ENCODE measurements at places on chromosomes 3 and 15.

- no peak for DNase-seq
These were observed 104.5 kb downstream of the NLGN1 start for GRCh38 chr3:173501931-173502489.

GRCh38 chr3:113226491-113226890, 15.1 kb downstream of the BOC start:
- DNase-seq = no peak

GRCh38 chr3:193330555-193331204, 47.9 kb downstream of the ATP13A5 start:
- no peak for DNase-seq

DNA sequence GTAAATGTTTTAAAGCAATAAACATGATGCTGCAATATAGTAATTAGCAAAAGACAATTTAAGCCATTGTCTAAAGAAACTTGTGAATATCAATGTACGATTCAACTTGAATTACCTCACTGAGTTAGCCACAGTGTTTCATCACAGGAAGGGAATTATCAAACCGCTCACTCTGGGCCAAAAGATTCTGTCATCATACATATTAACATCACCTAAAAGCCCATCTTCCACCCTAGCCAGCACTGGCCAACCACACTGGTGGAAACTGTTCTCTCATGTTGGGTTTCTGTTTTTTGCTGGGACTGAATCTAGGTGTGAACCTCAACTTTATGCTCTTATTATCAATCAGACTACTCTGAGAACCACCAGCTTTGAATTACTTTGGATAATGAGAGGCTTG, 497.7 kb upstream of the THBS1 start:
- DNase-seq = no peak

GRCh38 chr3:143848704-143849103, 436 bp upstream of the SLC9A9 start:
- DNase-seq = no peak

GRCh38 chr3:184785890-184786279, 26.1 kb upstream of the VPS8 start:
- DNase-seq = no peak

DNA sequence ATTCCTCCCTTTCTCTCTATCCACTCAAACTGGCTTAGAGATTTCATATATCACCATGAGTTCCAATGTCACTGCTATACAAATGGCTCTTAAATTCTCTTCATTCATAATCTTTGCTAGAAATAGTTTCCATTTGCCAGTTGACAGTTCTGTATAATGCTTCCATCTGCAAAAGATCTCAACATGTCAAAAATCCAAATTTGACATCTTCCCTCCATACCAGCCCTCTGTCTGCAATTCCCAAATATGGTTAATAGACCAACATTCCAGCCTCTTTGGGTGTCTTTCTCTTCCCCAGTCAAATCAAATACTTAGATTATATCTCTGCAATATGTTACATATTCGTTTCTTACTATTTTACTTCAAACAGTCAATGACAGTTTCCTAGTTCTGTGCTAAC, 64.2 kb upstream of the SERPINI2 start:
- no peak for DNase-seq

- DNase-seq = no peak
These were observed 121.4 kb upstream of the PHLDB2 start for GRCh38 chr3:111737706-111738086.

DNA sequence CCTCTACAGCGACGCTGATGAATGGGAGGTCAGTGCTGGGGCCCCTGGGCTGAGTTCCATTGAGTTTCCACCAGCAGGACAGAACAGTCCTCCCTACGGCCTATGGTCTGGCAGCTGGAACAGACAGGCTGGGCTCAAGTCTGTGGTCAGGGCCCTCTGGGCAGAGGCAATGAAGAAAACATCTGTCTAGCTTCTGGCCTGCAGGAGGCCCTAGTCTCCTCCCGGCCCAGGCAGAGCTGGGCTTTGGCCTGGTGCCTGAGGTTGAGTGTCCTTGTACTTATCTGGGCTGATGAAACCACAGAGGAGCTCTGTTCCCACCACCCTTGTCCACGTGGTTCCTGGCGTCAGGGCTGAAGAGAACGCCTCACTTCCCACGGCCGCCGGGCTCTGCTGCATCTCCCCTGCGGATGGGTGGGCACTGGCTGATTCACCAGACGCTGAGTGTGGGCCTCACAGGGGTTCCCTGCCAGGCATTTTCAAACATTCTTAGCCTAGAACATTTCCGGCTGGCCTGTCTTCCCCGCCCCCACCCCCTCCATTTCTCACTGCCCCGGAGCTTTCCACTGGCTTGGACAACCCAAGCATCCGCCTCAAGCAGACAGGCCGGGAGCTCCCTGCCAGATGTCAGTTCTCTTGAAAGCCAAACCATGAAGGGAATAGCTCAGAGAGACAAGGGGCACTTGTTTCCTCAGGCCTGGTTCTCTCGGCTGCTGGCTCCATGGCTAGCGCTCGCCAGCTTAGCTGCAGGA, 20.3 kb downstream of the PPCDC start:
- peak; percentile 44 for DNase-seq

DNA sequence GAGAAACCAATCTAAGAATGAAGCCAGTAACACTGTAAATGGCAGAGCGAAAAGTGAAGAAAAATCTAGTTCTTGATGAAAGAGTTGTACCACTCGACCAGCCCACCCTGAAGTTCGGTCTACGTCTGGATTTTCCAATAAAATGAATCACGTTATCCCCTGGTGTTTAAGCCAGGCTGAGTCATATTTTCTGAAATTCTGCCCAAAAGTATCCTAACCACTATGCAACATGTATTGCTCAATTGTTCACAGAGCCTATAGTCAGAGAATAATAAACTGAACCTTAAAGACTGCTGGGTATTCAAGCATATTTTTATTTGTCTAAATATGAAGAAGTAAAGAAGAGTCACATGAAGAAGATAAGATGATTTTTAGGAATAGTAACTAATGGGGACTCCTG, 245.7 kb downstream of the FGF12 start:
- no peak for DNase-seq

All from mesothelial cell of epicardium (in vitro differentiated cells).